ENCODE measurements at places on chromosomes 6 and 20.
A peak's percentile ranks its signal among the peaks of the same experiment; 100 is the strongest.

DNA sequence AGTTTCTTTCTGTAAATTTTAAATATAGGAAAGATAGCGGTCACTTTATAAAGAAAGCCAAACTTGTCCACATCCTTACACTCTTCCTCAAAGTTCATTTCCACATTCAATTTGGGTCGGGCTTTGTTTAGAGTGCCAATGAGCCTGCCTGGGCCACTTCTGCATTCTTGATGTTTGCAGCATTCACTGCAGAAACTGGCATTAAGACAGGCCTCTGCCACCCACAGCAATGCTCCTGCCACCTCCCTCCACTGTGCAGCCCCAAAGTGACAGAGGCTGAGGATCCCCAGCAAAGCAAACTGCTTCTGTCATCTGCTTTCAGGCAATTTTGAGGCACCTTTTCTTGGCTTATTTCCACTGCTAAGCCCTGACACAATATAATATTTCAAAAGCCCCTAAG lies 61.2 kb downstream of the TNFAIP3 start:
- no peak for DNase-seq

DNA sequence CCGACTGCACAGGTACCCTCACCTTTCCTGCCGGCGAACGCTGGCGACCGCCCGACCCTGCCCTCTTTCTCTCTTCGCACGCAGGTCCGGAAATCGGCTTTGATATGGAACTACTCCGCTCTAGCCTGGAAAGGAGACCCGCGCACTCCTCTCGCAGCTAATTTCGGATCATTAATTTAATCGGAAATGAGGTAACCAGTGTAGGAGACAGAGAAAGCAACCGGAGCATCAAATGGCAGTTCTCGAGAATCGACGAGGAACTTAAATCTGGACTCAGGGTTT lies 949 bp upstream of the ATXN1 start:
- no peak for DNase-seq

DNA sequence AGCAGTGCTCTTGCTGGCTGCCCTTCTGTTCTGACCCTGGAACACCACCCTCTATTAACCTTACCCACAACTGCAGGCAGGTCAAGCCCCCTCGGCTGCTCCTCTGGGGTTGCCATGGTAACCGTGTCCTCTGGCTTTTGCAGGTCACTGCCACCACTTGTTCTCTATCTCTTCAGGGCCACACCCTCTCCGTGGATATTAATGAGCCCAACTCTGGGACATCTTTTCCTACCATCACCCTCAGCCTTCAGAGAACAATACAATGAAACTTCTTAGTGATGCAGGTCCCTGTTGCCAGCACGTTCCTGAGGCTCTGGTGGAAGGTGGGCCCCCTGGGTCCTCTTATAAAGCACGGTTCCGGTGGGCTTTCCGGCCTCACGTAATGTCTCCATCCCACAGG lies 30.8 kb upstream of the MICB start:
- no peak for DNase-seq

DNA sequence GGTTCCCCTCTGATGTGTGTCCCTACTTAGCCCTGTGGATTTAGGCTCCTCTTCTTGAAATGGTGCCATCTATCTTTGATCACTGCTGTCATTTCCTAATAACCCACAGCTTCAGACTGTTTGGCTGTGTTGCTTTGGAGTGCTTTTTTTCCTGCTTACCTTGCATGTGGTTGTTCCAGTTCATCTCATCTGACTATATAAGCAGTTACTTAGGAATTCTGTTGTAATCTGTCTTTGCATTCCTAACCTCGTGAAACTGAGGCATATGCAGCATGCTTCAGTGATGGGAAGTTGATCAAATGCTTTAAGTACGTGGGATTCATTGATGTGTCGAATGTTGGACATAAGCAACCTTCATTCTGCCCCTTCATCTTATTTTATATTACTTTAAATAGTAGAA lies 115.8 kb upstream of the FLRT3 start:
- no peak for DNase-seq

- no peak for DNase-seq
Observed at GRCh38 chr6:43125555-43125954, 45.5 kb upstream of the SRF start.

DNA sequence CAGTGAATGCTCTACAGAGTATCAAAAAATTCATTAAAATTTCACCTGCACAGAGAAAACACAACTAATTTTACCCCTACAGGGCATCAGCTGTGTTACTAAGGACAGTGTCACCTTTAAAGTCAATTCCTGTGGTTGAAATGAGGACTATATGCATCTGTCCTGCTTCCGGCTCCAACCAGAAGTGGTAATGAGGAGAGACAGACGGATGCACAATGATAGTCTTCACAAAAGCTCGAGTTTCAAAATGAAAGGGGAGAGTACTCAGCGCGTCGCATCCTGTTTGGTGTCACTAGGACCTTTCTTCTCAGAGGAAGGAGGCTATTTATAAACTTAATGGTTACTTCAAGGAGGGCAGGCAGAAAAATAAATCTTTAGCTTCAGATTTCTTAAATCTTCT lies 86.5 kb downstream of the LYRM4 start:
- DNase-seq: peak; percentile 40

DNA sequence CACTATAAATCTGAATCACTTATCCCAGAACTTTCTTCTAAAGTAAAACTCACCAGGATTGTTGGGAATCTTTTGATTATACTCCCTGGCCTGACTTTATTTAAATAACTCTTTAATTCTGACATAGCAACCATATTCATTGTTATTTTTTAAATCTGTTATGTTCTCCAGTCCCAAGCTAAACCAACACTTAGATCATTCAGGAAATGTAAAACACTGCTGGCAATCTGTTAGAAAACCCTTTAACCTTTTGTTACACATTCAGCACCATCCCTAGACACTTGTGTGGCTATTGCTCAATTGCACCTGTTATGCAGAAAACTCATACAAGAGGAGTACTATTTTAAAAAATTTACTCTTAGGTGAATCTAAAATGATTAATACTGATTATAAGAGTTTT lies 101.8 kb upstream of the NHSL1 start:
- peak; percentile 20 for DNase-seq

DNA sequence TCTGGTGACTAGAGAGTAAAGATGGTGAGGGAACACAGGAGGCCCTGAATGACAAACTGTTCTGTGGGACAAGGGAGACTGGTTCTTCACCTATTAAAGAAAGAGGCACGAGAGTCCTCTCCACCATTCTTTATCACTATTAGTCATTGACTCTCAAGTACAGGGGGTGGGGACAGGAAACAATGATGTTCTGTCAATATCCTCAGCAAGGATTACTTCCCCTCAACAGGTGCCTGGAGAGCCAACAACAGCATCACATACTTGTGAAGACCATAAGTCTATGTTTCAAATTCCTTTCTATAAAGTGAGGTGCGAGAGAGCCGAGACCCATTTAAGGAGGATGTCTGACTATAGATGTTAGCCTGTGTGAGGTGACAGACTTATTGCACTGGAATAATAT lies 72.4 kb upstream of the TBC1D7 start:
- no peak for DNase-seq

Measured in HAP-1 (cell line).